Esophagus squamous epithelium (tissue), 5 donors: ENCODE measurements at places on chromosomes 4 and X. TPM values are rescaled to one million over a fixed set of nuclear protein-coding genes. Genes with fewer than 3 reads are reported as not detected.
A peak's percentile ranks its signal among the peaks of the same experiment; 100 is the strongest.

DNA sequence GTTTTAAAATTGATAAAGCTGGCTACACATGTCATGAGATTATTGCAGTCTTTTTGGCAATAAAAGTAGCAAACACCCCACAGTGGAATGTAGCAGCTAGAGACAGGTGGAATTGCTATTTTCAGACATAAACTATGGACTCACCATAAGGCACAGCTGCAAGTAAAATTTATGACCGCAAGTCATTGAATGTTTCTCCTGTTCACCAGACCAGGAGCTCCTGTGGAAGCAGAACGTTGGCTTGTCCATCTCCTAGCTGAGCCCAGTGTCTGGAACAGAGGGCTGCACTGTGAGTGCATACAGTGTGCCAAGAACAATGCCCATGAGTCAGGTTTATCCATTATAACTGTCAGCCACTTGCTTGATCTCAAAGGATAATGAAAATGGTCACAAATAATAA lies 538.2 kb downstream of the INPP4B start:
- no peak overlapping the region for H3K4me3 ChIP-seq
- H3K36me3 ChIP-seq, result no peaks in the 10 kb centered on the region
- H3K4me1 ChIP-seq, result no peaks in the 10 kb centered on the region
- no peak for DNase-seq
- no peak overlapping the region for H3K27ac ChIP-seq

DNA sequence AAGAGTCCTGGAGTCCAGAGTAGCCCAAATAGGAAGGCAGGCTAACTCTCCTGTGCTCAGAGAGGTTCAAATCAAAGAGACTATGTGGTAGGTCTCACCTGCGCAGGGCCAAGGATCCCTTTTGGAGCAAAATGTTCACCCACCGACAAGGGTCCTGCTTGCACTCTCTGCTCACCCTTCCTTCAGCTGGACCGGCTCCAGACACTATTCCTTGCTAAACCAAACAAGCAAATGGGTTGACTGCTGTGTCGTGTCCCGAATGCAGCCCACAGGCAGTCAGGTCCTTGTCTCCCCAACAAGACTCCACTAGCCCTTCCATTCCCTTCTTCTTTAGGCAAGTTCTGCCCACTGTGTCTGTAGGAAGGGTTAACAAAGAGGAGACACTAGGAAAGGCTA lies 760 bp downstream of the TRMT2B start:
- peak overlapping the region; percentile 94 for H3K27ac ChIP-seq
- no peak for DNase-seq
- H3K4me3 ChIP-seq, result peak overlapping the region; percentile 68
- H3K27me3 ChIP-seq, result no peaks in the 10 kb centered on the region
- H3K36me3 ChIP-seq, result no peaks in the 10 kb centered on the region
- H3K4me1 ChIP-seq, result no peaks in the 10 kb centered on the region

- no peaks in the 10 kb centered on the region for H3K4me1 ChIP-seq
- DNase-seq, result no peak
- H3K27me3 ChIP-seq, result no peaks in the 10 kb centered on the region
These were observed 1962.4 kb upstream of the TENM3 start for GRCh38 chr4:180280726-180281297.

GRCh38 chrX:151000861-151001331 lies 17.8 kb downstream of the HMGB3 start:
- no peaks in the 10 kb centered on the region for H3K36me3 ChIP-seq
- H3K27me3 ChIP-seq, result no peaks in the 10 kb centered on the region
- no peak overlapping the region for H3K27ac ChIP-seq

GRCh38 chrX:120137439-120137838 lies 21.0 kb upstream of the RHOXF2 start:
- H3K4me1 ChIP-seq, result no peaks in the 10 kb centered on the region
- H3K4me3 ChIP-seq, result no peak overlapping the region
- H3K36me3 ChIP-seq, result no peaks in the 10 kb centered on the region
- no peak for DNase-seq

DNA sequence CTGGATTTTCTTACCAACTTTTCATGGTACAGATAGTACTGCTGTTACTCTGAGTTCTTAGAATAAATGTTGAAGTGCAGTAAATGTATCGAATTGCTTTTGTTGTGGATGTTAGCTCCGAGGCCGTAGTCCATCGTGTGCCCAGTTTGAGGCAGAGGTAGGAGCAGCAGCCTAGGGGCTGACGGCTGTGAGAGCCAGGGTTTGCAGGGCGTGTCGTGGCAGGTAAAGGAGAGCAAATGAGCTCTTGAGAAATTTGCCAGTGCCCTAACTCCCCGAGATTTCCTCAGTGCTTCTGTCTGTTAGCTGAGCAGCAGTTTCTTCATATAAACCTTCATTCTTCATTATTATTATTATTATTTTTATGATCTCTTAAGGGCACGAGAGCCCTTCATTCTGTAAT lies 21.6 kb downstream of the PRIMPOL start:
- H3K27me3 ChIP-seq, result no peaks in the 10 kb centered on the region
- H3K36me3 ChIP-seq, result peaks cover 75% of the 10 kb centered on the region
- H3K4me1 ChIP-seq, result no peaks in the 10 kb centered on the region
- H3K4me3 ChIP-seq, result no peak overlapping the region
- DNase-seq, result no peak

DNA sequence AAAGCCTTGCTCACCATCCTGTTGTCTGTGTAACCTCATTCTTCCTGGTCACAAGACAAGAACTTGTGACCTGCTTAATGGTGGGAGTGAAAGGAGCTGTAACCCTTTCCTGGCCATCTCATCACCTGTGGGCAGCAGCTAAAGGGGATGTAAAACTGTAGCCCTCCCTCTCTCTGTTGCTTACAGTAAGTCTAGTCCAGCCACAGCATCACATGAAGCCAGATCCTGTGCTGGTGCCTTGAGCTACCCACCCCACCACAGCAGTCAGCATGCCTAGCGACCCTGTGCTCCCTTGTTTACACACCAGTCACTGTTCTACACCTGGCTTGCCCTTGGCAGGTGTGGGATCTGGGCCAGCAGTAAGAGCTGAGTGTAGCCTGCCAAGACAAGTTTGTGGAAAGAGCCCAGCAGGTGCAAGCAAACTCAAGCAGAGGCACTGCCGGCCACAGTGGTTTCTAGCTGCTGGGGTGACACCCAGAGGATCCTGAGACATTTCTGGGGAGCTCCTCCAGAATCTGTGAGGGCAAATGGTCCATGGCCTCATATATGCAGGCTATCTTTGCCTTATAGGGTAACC lies 41.0 kb downstream of the UGT2B28 start:
- H3K4me1 ChIP-seq, result peaks cover 16% of the 10 kb centered on the region
- no peak for DNase-seq
- H3K27me3 ChIP-seq, result no peaks in the 10 kb centered on the region
- H3K27ac ChIP-seq, result no peak overlapping the region
- H3K4me3 ChIP-seq, result no peak overlapping the region
- H3K36me3 ChIP-seq, result no peaks in the 10 kb centered on the region

- H3K4me1 ChIP-seq, result no peaks in the 10 kb centered on the region
- no peak for DNase-seq
- no peaks in the 10 kb centered on the region for H3K36me3 ChIP-seq
These were observed 1438.4 kb downstream of the TECRL start for GRCh38 chr4:62970846-62971245.

DNA sequence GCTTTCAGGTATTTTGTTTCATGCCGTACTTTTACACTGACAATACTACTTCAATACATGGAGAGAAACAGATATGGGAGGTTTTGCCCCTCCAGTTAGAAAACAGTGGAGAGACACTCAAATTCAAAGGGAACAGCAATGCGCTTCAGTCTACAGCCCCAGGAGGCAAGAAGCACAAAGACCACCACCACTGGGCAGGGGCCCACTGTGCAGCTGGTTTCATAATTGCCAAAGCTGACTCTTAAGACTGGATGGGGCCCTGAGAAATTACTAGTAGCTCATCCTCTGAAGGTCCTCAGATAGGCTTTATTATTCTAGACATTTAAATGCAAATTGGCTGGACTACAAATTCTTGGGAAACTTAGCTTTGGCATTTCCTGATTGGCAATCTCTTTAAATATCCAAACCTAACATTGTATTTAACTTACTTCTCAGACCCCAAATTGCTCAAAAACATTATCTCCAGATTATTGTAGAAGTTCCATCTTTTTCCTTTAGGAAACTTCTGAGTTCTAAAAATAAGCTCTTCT lies 85.9 kb upstream of the GPR34 start:
- no peak overlapping the region for H3K4me3 ChIP-seq
- H3K27ac ChIP-seq, result no peak overlapping the region
- no peaks in the 10 kb centered on the region for H3K4me1 ChIP-seq
- no peaks in the 10 kb centered on the region for H3K36me3 ChIP-seq

DNA sequence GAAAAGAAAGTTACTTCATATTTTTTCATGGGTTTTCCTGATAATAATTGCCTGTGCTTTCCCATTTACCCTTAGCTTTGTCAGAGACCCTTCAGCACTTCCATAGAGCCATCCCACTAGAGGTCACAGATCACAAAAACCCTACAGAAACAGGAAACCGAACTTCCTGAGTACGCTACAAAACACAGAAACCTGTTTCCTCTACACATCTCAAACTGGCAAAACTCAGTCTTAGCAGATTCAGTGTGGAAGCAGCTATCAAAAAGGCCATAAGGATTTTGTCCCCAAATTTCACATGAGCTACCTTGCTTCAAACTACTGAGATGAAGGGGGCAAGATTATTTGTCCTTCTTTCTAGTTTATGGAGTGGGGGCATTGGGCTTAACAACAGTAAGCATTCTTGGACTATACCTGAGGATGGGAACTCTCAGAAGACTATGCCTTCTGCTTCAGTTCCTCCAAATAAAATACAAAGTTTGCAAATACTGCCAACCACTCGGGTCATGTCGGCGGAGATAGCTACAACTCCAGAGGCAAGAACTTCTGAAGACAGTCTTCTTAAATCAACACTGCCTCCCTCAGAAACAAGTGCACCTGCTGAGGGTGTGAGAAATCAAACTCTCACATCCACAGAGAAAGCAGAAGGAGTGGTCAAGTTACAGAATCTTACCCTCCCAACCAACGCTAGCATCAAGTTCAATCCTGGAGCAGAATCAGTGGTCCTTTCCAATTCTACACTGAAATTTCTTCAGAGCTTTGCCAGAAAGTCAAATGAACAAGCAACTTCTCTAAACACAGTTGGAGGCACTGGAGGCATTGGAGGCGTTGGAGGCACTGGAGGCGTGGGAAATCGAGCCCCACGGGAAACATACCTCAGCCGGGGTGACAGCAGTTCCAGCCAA lies at the start of gene MMRN1:
Gene MMRN1, plus strand, starts transcription at position 206 of the 902 bp plus-strand sequence. Its CDS starts 118 bp downstream, at position 324.
- H3K4me3 ChIP-seq, result peak within 1 kb of the TSS; percentile 52
- H3K4me1 ChIP-seq, result no peaks in the 10 kb centered on the region
- peak within 1 kb of the TSS; percentile 16 for H3K27ac ChIP-seq
- no peaks in the 10 kb centered on the region for H3K36me3 ChIP-seq

DNA sequence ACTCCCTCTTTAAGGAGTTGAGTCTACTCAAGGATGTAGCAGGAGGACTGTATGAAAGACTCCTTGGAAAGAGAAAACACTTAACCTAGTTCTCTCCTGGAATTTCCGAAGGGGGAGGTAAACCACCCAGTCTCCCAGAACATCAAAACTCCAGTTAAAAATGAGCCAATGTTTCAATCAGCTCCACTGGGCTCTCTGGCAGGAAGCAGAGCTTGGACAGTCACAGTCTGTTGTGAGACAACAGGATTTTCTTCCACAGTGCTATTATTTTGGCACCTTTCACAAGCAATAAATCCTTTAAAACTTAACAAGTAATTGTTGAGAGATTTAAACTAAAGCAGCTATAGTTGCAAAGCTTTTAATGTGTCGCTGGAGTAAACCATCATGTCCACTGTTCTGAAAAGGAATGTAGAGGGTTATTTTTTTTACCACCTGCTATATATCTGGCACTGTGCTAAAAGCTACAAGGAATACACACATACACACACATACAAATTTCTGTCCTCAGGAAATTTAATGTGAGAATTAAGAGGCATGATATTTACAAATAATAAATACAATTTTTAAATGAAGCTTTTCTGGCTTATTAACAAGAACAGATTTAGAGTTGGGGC lies 229.2 kb upstream of the INTU start:
- no peaks in the 10 kb centered on the region for H3K27me3 ChIP-seq
- DNase-seq, result no peak
- no peak overlapping the region for H3K4me3 ChIP-seq
- no peak overlapping the region for H3K27ac ChIP-seq

- no peaks in the 10 kb centered on the region for H3K27me3 ChIP-seq
- H3K36me3 ChIP-seq, result no peaks in the 10 kb centered on the region
- DNase-seq, result no peak
- H3K27ac ChIP-seq, result no peak overlapping the region
- no peaks in the 10 kb centered on the region for H3K4me1 ChIP-seq
These were observed 28.3 kb downstream of the LANCL3 start for GRCh38 chrX:37599729-37600128.

DNA sequence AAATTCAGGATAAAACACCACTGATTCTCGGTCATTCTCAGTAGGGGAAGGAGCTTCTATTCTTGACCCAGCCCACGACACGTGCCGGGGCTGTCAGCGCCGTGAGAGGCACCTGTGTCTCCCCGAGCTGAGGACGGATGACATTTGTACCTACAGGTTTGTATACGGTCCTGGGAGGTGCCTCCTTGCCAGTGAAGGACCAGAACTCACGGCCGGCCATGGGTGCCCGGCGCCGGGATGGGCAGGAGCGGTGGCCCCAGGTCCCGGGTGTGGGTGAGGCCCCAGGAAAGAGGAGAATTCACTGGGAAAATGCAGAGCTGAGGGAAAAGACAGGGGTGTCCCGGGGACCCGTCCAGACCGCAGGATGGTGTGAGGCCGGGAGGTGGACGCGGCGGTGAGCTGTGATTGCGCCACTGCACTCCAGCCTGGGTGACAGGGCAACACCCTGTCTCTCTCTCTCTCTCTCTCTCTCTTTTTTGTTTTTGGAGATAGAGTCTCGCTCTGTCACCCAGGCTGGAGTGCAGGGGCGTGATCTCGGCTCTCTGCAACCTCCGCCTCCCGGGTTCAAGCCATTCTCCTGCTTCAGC lies 48.9 kb upstream of the PPP2R3B start:
- H3K4me1 ChIP-seq, result no peaks in the 10 kb centered on the region
- no peak overlapping the region for H3K27ac ChIP-seq
- H3K36me3 ChIP-seq, result no peaks in the 10 kb centered on the region
- no peak overlapping the region for H3K4me3 ChIP-seq
- H3K27me3 ChIP-seq, result no peaks in the 10 kb centered on the region

- no peaks in the 10 kb centered on the region for H3K36me3 ChIP-seq
- H3K4me3 ChIP-seq, result no peak overlapping the region
These were observed 41.6 kb downstream of the APBB2 start for GRCh38 chr4:41172786-41173185.

GRCh38 chr4:122131562-122132157 lies 20.5 kb upstream of the BLTP1 start:
- H3K27ac ChIP-seq, result no peak overlapping the region
- H3K27me3 ChIP-seq, result no peaks in the 10 kb centered on the region
- no peak overlapping the region for H3K4me3 ChIP-seq
- DNase-seq, result no peak
- no peaks in the 10 kb centered on the region for H3K36me3 ChIP-seq
- H3K4me1 ChIP-seq, result no peaks in the 10 kb centered on the region

- H3K27ac ChIP-seq, result peak overlapping the region; percentile 61
- H3K4me1 ChIP-seq, result peaks cover 4% of the 10 kb centered on the region
- no peaks in the 10 kb centered on the region for H3K36me3 ChIP-seq
- DNase-seq, result no peak
- no peaks in the 10 kb centered on the region for H3K27me3 ChIP-seq
These were observed 61.6 kb downstream of the SAT1 start for GRCh38 chrX:23844502-23845138.

- no peaks in the 10 kb centered on the region for H3K4me1 ChIP-seq
- H3K27me3 ChIP-seq, result no peaks in the 10 kb centered on the region
- no peak for DNase-seq
These were observed 17.9 kb downstream of the REELD1 start for GRCh38 chr4:146232131-146232722.

Gene ARAF
- 37.4 TPM for total RNA-seq

Gene GRIA2
- total RNA-seq, result not detected

Gene C1QTNF7
- 0.88 TPM for total RNA-seq

Gene PCDH10
- 0.19 TPM for total RNA-seq

Gene NR0B1
- not detected for total RNA-seq

Gene ZAR1
- not detected for total RNA-seq

Gene CWH43
- total RNA-seq, result 23.1 TPM

Gene F9
- not detected for total RNA-seq

Gene CXCL6
- total RNA-seq, result 0.57 TPM
